ENCODE measurements at places on chromosomes 11 and 22.

DNA sequence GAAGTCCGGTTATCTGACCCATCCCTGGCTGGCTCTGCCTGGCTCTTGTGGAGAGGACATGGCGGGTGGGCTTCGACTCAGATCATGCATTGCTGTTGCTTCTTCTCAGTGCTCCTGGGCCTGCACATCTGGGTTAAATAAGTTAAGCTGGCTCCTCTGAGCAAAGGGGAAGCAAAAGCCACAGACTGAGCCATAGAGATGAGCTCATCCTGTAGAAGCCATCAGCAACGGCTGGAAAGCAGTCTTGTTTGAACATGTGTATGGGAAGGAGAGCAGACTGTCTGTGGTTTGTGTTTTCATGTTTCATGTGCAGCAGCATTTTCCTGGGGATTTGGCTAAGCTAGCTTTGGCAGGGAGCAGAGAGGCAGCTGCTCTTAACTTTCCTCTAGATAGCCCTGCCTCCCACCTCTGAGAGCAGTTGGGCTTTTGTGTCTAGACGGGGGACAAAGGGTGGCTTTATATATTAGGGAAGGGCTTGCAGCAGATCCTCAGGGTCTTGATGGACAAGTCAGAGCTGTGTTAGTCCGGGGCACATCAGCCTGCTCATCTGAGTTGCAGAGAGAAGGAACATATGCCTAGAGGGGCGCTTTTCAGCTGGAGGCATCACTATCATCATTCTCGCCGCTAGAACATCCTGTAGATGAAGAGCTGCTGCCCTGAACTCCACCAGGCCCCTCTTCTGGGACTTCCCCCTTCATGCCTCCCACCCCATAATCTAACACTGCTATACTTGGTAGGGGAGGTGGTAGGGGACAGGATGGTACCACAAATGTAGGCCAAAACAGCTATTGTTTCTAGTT is 14.9 kb downstream of the DCPS start:
- DNase-seq = no peak

DNA sequence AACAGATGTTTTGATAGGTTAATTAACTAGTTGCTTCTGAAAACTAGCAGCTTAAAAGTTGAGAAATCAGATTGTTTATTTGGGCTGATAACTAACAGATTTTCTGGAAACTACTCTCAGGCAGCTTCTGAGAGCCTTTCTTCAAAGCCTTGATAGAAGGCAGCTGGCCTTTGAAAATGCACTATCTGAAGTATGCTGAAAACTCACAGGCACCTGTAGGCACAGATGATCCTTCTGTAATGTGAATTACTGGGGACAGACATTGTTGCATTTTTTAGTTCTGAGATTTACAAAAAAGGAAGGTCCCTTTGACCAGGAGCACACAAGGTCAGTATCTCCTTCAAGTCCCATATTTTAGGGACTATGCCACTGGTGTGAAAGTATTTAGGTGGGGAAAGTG is 460.8 kb upstream of the CNTN5 start:
- DNase-seq = no peak

DNA sequence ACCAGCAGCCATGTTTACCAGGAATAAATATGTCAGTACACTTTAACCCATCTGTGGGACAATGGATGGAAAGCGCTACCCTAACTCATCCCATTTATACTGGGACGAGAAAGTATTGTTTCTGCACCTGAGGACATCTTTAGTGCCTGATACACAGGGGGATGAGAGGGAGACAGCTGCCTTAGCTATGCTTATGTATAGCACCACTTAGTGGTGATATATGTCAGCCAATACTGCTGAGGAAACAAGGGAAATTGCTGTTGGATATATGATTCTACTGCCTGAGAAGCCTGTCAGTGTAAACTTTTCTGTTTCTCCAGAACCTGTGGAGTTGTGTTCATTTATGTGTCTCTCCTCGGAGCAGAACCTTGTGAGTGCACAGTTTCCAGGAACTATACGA is 13.3 kb upstream of the CEP295 start:
- DNase-seq = no peak

- DNase-seq = peak; percentile 80
These were observed 55.4 kb downstream of the PLEKHA7 start for GRCh38 chr11:16958833-16959232.

- no peak for DNase-seq
These were observed 18.7 kb upstream of the OR6X1 start for GRCh38 chr11:123773026-123773425.

DNA sequence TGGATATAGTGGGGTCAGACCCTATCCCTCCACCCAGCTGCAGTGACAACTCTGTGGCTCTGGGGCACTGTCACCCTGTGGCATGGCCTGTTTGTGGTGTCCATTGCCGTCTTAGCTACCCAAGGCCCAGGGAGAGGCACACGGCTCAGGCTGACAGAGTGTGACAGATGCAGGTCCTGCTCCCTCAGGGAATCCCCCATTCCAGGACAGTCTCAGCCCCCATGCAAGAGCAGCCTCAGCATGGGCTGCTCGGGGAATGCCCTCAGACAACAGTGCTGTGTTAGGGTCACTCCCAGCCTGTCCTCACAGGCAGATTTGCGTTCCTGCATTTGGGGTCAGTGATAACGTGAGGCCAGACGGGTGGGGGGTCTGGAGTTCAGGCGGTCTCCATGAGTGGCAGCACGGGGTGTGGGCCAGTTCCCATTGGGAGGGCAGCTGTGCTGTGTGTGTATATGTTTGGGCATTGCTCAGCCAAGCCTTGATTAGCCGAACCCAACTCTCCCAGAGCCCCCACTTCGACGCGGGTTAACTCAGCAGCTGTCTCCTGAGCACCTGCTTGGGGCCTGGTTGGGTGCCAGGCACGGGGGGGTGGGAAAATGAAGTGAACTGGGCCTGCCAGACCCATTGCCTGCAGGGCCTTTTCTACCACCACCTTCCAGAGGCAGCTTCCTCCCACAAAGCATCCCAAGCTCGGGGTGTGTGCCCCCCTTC is 5.3 kb upstream of the KCNQ1OT1 start:
- no peak for DNase-seq

DNA sequence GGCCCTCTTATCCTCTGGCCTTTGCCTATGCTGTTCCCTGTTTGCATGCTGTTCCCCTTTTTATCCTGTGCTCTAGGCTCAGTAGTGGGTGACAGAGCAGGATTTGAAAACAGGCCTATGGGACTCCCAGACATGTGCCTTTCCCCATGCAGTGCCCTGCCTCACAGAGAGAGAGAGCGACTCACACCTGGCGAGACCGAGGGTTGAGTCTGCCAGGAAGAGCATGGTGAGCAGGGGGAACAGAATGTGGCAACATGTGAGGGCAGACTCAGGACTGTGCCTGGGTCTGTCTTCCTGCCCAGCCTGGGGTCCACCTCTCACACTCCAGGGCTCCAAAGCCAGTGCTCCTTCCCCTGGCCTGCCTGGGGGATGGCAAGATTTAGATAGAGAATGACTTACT is 75.0 kb downstream of the NFAM1 start:
- DNase-seq = no peak

DNA sequence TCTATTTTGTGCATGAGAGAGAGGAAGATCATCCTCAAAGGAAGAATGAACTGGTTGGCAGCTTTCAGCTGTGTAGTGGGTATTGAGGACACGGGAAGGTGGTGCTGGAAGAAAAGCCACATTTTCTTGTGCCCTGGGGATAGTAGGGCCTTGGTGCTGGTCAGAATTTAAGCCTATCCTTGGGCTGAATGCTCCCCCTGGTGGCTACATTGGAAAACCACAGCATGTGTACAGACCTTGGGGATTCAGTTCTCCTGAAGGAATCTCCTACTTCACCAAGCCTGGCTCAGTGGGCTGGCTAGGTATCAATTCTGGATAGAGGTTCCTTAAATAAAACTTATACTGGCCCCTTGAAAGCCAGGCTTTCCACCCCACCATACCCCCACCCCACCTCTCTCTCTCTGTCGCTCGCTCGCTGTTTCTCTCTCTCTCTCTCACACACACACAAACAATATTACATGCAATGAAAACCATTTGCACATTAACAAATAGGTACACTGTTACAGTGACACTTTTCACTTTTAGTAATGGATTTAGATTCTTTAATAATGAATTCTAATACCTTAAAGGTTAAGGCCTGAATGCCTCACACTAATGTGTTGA is 2.8 kb upstream of the OR51M1 start:
- peak; percentile 32 for DNase-seq

GRCh38 chr22:27420195-27420816 is 381.2 kb downstream of the MN1 start:
- DNase-seq = no peak

GRCh38 chr11:46388619-46389449 is 2.7 kb downstream of the CHRM4 start:
- no peak for DNase-seq

DNA sequence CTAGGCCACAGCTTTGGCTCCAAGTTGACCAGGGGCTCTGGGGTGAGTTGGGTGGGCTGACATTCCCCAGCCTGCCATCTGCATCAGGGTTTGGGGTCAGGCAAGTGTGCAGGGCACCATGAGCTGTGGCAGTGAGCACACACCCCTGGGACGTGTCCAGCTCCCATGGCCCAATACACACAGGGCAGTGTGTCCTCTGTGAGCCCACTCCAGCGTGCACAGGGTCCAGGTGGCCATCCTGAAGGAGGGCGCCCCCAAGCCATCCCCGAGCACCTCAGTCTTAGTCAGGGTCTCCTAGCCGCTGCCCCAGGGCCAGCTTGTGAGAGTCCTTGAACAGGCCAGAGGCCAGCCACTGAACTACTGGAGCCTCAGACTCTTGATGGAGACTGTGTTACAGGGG is 1.2 kb upstream of the FGF3 start:
- no peak for DNase-seq

GRCh38 chr11:1041936-1042608 is 5.6 kb upstream of the MUC6 start:
- DNase-seq = no peak

DNA sequence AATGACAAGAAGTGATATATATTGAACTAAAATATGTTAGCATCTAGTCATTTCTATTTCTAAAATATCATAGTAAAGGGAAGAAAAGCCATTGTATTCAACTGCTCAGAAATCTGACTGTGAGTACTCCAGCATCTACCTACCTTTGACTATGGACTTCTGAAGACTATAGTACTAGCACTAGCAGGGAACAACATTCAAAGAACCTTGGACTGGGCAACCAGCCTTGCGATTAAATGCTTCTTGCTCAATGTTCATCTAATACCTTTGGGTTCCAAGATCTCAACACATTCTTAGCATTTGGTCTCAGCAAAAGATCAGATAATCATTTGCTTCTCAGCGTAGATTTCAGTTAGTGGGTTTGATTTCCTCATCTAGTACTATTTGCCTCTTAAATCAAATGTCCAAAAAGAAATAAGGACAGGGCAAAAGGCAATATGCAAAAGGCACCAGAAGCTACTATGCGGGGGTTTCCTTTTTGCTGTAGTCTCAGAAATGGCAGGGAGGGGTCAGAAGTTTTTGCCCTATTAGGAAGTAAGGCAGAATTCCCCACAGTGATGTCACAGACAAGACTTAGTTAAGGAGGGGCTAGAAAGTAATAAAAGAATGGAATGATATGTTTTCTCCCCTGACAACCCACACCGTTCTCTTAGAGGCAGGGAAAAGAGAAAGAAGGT is 80.6 kb downstream of the GAB2 start:
- no peak for DNase-seq

GRCh38 chr11:97815667-97816066 is 1205.1 kb upstream of the CNTN5 start:
- no peak for DNase-seq

GRCh38 chr11:15216678-15217077 is 102.0 kb downstream of the INSC start:
- DNase-seq = no peak

GRCh38 chr11:24828938-24829605 is 332.2 kb downstream of the LUZP2 start:
- no peak for DNase-seq

DNA sequence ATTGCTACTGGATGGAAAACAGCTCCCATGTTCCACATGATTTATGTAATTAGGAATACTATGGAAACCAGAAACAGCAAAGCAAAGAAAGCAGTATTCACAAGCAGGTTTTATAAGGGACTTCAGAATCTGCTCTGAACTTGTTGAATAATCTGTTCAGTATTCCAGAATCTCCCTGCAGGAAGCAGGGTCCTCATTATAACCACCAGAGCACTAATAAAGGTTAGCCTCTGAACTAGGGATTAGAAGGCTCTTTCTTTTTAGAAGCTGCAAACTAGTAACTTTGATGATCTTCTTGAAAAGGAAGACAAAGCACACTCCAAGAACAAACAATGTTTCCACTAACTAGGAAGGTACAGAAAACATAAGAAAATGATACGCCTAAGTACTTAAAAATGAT is 125.8 kb downstream of the DCDC1 start:
- no peak for DNase-seq

DNA sequence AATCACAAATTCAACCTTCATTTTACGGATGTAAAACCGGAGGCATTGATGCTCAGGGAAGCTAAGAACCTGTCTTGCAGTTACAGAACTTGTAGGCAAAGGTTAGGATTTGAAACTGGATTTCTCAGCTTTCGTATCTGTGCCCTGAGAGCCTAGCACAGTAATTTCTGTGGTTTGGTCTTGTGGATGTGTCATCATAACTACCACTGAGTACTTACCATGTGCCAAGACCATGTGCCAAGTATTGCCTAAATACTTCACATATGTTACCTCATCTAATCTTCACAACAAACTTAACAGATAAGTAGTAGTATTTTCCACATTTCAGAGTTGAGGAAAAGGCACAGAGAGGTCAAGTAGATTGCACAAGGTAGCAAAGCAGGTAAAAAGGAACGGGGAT is 140.7 kb downstream of the NXPE2 start:
- DNase-seq = no peak

GRCh38 chr11:26860091-26860780 is 133.7 kb upstream of the FIBIN start:
- no peak for DNase-seq

- no peak for DNase-seq
These were observed 155.0 kb upstream of the NCAM1 start for GRCh38 chr11:112806256-112806655.

GRCh38 chr11:94305146-94305545 is 766 bp downstream of the IZUMO1R start:
- DNase-seq = no peak

DNA sequence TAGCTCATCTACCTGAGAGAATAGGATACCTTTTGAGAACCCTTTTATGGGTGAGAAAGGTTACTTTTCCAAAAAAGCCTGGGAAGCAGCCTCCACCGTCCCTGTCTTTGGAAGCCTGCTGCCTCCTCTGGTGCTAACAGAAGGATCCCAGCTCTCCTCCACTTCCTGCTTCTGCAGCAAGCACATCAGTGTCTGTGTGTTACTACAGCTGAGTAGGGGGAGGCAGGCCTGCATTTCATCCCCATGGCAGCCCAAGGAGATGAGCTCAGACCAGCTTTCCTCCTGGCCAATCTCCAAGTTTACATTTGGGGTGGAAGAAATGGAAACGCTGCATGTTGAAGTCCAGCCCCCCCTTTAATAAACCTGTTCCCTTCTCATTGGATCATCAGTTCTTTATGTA is 7.4 kb upstream of the CCDC34 start:
- peak; percentile 8 for DNase-seq

- DNase-seq = no peak
These were observed 17.8 kb downstream of the TREH start for GRCh38 chr11:118661425-118662301.

DNA sequence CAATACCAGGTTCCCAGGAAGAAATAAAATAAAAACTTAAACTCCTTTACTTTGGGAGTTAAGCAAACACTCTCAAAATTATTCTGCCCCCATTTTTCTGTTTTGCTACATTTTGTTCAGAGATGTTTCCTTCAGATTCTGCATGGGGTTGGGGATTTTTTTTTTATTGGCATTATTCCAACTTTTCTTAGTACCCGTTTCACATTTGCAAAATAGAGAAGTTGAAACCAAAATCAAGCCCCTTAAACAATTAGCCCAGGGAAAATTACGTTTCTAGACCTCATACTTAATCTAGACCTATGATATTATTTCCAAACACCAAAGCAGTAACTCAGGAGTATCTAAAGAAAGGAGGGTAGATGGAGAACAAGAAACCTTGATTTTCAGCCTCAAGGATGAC is 20.6 kb upstream of the MS4A7 start:
- no peak for DNase-seq
